ENCODE measurements at places on chromosomes 4 and X.

GRCh38 chrX:19725641-19726040 is 161.8 kb downstream of the SH3KBP1 start:
- DNase-seq = no peak

DNA sequence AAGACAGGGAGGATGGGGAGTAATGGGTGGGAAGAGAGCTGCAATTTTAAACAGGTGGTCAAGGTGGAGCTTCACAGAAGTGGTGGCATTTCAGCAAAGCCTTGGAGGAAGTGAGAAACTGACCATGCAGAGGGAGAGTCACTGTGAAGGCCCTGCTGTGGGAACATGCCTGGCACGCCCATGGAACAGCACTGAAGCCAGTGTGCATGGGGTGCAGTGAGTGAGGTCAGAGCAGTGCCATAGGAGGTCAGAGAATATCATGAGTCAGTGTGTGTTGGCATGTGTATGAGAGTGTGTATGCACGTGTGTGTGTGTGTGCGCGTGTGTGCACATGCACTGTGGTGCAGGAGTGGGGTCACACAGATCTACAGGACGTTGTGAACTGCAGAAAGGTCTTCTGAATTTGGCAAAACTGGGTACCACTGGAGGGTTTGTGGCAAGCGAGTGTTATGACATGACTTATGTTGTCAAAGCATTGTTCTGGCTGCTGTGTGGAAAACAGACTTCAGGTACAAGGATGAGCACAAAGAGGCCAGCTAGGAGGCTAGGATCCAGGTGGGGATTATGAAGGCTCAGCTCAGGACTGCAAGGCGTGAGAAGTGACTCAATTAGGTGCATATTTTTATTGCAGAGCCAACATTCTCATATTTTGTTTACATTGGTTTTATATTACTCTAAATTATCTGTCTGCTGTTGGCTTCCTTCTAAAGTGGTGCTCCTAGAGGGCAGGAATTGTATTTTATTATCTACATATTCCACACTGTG is 34.0 kb downstream of the ZNF827 start:
- no peak for DNase-seq

- DNase-seq = no peak
Observed at GRCh38 chr4:7068279-7068842, 497 bp upstream of the GRPEL1 start.

DNA sequence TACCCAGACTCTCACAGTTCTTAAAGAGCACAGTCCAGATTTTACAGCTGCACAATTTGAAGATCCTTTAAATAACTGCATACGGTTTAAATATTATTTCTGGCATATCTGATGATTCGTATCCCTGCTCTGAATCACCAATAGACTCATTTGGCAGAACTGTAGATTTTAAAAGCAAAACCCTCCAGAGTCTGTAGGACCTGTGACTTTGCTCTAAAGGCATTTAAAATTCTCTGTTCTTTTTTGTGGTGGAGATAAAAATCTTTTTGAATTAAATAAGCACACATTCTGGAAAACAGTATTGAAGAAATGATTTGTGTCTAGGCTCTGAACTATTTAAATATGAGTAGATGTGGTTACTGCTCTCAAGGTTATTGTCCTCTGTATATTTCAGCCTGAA is 246.2 kb upstream of the PITX2 start:
- no peak for DNase-seq

DNA sequence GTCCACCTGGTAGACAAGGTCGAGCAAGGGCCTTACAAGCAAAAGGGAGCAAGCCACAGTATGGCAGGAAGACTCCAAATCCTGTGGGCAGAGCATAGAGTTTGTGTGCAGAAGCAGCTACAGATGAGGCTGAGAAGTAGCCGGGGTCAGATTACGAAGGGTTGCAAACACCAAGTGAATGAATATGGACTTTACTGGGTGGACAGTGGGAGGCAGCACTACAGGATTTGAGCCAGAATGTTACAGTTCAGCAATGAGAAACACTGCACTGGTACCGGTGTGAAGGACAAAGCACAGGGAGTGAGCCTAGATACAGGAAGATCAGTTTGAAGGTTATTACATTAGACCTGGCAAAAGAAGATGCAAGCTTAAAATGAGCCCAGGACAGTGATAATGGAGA is 46.1 kb upstream of the HOPX start:
- no peak for DNase-seq

DNA sequence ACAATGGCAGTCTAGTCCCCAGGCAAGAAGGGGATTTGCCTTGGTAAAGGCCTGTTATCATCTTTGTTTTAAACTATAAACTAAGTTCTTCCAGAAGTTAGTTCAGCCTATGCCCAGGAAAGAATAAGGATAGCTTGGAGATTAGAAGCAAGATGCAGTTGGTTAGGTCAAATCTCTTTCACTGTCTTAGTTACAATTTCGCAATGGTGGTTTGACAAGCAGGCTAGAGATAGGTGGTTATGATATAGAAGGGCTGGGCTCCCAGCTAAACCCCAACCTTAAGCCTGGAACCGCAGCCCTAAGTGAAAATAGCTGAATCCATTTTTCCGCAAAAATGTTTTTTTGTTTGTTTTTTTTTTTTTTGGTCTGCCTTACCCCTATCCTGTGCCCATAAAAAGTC is 41.8 kb upstream of the NEIL3 start:
- no peak for DNase-seq

- no peak for DNase-seq
Observed at GRCh38 chr4:1112174-1112820, 1.1 kb downstream of the RNF212 start.

- DNase-seq = no peak
Observed at GRCh38 chr4:11590132-11590531, 161.4 kb upstream of the HS3ST1 start.

DNA sequence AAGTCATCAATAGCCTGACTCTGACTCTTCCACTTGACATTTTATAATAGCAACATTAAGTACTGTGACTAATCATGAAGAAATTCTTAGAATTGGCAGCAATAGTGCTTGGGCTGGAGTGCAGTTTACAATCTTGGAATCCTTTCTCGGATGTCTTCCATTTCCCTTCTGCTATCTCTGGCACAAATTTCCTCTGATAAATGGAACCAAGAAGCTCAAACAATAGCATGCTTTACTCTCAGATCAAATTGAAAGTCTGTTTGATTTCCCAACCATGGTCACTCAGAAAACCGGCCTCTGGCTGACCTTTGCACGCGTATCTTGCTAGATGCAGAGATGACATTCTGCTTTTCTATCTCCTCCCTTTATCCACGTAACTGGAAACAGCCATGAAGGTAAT is 99.0 kb upstream of the SPANXC start:
- DNase-seq = no peak

DNA sequence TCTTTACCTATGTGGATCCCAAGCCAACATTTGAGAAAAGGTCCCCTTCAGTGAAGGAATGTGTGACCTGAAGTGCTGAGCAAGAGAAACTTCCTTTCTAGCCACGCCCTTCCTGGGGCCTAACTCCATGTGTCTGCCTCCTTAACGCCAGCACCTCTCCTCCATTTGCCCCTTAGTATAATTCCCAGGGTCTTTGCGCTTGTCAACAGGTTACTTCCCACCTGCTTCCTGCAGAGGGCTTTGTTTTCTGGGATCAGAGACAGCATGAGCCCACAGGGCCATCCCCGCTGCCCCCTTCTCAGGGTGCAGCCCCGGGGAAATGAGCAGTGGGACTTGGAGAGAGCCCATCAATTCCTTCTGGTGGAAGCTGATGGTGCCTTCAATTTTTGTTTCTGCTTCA is 45.9 kb upstream of the DRD5 start:
- no peak for DNase-seq

DNA sequence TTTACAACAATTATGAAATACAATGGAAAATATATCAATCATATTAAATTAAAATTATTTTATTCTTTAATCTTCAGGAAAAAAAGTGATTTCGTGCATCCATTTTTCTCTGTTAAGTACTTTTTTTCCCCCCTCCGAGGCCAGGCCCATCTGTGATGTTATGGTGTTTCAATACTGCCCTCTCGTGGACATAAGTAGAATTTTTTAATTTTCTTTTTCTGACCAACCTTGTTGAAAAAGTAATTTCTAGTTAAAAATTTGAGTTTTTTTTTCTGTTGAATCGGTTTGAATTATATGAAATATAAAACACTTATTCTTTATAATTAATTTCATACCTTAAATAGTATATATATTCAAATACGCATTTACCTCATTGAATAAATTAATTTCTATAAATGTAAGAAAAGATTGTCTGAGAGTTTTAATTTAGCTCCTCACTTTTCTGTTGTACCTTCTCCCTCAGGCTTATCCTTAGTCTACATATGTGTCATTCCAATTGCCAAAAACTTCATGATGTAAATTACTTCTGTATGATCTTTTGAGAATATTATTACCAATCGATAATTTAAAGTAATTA is 175.8 kb upstream of the TECRL start:
- no peak for DNase-seq

DNA sequence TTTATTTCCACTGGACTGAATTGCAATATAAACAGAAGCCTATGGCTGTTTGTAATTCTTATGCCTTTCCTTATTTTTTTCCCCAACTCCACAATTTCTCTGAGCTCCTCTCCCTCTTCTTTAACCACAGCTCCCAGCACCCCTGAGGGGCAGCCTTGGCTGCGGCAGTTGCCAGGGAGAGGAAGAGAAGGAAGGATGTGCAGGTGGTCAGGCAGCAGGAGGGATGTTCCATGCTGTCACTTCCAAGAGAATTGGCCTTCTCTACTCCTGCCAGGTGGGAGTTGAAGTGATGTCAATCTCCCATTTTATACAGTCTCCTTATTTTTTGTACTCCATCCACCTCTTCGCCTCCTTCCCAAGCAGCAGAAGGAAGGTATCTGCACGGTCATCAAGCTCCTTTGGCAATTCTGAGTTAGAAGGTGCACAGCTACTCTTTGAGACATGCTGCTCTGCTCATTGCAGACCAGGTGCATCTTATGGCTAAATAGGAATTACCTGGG is 343.3 kb upstream of the RPS6KA3 start:
- DNase-seq = no peak

- no peak for DNase-seq
Observed at GRCh38 chr4:168319486-168320019, 1.0 kb upstream of the DDX60 start.

DNA sequence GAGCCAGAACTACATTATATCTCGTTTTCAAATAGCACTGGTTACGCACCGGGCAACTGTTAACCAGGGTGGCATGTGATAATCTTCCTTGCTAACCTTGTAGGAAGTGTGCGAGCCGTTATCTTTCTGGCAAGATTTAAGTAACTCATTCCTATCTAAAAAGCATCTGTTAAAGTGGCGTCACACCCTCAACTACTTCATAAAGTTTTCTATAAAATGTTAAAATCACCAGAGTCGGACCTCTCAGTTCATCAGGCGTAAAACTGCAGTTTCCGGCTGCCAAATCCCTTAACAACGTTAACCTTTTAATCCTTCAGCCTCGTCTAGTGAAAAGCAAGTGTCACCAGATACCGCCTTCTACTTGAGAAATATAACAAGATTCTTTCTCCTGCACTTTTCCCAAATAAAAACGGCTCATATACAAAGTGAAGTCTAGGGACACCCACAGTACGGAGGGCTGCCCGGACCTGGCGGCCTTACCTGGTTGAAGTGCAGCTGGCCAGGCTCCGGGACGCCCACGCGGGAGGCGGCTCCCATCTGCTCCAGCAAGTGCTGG is 1.2 kb downstream of the SLC39A8 start:
- no peak for DNase-seq

DNA sequence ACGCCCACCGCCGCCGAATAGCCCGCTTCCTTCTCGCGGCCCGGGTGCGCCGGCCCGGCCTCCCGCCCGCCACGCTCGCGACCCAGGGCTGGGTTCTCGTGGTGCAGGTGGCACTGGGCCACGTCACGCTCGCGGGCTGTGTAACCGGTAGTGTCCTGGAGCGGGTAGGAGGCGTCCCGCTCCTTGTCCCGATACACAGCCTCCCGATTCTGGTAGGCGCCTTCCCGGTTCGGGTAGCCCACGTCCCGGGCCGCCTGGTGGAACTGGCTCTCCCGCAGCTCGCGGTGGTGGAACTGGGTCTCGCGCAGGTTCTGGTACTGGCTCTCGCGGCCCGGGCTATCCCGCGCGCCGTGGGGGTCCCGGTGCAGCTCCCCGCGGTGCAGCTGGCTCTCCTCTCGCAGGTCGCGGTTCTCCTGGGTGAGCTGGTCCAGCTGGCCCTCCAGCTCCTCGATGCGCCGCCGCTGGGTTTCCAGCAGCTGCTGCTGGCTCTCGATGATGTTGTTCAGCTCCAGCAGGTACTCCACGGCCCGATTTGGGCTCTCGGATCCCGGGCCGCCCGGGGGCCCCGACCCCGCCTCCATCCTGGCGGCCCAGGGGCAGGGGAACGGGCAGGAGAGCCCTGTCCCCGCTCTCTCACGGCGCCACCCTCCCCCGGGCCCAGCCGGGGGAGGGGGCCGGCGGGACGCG is 39.3 kb upstream of the IQSEC2 start:
- no peak for DNase-seq

GRCh38 chr4:133812236-133812635 is 389.4 kb downstream of the PABPC4L start:
- no peak for DNase-seq

DNA sequence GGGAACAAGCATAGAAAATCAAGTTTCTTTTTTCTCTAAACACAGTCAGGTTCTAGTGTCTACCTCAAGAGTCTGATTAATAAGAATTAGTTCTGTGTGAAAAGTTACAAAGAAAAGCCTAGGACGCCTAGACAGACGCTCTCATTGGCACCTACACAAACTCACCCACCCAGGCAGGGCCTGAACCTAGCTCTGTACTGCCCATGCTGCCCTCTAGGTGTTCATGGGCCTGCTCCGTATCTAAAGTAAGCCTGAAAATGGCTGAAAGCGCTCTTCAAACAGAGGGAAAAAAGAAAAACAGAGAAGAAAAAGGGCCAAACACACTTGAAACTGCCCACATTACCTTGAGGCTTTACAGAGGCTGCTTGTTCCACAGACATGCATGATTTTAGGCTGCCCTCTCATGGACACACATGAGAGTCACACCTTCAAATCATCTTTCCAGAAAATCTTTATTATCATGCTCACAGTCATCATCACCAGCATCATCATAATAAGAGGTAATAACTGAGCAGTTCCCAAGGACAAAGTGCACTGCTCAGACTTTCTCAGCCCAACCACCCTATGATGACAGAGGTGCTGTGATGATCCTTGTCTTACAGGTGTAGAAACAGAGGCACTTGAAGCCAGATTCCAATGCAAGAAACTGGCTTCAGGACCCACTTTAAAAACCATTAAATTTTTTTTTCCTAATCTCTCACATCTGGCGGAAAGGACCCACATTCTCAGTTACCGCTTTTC is 49.6 kb downstream of the MAP7D2 start:
- DNase-seq = no peak

DNA sequence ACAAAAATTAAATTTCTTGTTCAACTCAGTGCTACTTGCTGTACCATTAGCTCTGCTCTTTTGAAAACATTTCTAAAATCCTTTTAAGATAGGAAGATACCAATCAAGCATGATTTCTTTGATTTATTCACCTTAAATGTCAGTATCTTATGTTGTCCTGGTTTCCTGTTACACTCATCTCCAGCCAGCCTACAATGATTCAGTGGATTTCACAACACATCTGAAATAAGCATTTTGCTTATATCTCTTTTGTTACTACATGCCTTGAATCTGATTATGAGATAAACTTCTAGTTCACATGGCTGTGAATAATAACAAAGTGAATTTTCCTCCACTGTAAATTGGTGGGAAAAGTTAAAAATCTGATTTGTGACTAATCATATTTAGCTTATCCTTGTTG is 112.5 kb upstream of the BMP3 start:
- DNase-seq = no peak

- DNase-seq = no peak
Observed at GRCh38 chrX:107708762-107709161, 66.8 kb downstream of the TSC22D3 start.

- DNase-seq = no peak
Observed at GRCh38 chr4:73816814-73817213, 19.7 kb upstream of the CXCL6 start.

GRCh38 chr4:158819942-158820786 is 51.3 kb downstream of the FNIP2 start:
- DNase-seq = no peak

All from activated naive CD4-positive, alpha-beta T cell (primary cell).